ENCODE measurements at places on chromosomes 2 and 18.

DNA sequence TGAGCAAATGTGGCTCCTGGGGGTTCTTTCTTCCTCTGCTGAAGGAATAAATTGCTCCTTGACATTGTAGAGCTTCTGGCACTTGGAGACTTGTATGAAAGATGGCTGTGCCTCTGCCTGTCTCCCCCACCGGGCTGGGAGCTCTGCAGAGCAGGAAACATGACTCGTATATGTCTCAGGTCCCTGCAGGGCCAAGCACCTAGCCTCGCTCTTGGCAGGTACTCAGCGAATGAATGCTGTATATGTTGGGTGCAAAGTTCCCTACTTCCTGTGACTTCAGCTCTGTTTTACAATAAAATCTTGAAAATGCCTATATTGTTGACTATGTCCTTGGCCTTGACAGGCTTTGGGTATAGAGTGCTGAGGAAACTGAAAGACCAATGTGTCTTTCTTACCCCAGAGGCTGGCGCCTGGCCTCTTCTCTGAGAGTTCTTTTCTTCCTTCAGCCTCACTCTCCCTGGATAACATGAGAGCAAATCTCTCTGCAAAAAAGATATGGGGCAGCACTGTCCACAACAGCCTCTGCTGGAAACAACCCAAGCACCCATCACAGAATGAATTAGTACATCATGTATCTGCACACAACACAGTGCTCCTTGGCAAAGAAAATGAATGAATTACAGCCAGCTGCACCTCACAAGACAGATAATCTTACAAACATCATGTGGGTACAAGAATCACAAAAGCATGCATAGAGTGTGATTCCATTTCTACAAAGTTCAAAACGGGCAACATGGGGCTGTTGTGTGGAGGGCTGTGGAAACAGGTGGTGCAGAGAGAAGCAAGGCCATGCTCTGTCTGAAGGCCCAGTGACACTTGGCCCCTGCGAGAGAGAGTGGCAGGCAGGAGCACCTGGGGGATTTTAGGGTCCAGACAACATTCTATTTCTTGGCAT is 6.6 kb downstream of the IL1RN start:
- DNase-seq, result no peak

DNA sequence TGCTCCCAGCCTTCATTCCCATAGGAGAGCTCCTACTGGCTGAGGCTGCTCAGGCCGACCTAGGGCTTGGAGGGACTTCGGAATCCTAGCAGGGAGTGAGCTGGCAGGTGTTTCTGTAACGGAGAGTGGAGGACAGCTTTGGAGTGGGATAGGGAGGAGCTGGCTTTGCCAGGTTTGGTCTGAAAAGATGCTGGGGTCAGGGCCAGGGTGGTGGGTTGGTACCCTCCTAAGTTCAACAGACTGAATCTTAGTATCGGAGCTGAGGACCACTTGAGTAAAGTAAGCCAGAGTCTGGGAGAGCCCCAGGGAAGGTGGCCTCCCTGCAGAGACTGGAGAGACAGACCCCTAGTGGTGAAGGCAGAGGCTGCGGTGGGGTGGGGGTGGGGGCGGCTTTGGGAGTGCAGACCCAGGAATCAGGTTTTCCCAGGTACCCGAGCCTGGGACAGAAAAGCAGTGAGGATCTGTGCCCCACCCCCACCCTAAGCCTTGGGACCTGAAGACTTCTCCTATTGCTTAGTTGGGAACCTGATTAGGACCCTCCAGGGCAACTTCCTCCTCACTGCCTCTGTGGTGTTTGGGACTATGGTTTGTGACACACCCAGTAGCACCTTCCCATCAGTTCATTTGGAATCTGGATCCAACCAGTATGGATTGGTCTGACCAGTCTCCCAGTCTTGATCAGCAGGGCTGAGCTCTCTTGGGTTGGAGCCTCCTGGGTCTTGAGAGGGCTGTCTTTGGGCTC is 3.0 kb downstream of the CNNM4 start:
- DNase-seq, result peak; percentile 40

DNA sequence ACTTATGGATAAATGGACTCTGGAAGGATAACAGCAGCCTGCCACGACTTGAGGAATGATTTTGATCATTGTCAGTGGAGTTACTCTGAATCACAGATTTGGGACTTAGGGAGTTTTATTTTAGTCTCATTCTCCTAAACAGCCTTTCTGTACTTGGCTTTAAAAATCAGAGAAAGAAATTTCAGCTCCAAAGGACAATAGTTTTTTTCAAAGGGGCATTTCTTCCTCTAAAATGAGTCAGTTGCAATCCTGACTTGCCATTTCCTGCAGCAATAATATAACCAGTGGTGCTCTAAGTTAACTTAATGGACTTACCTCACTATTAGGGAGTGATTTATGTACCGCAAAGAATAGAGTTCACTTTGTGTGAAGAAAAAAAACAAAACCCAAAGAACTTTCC is 35.1 kb upstream of the MTX2 start:
- DNase-seq, result no peak

DNA sequence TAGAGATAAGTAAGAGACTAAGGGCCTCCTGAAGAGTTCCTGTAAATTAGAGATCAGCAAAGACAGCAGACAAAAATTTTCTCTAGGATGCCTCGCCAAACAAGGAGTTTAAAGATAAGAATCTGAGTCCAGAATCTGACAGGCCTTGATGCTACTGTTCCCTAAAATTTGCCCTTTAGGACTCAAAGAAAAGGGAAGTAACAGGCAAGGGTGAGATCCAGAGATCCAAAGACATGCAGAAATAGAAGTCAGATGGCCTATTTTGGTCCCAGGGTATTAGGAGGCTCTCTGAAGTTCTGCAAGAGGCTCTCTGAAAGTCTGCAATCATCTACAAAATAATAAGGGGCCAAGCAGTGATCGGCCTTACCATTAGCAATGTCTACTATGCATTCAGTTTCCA is 33.0 kb downstream of the GALNT5 start:
- no peak for DNase-seq

DNA sequence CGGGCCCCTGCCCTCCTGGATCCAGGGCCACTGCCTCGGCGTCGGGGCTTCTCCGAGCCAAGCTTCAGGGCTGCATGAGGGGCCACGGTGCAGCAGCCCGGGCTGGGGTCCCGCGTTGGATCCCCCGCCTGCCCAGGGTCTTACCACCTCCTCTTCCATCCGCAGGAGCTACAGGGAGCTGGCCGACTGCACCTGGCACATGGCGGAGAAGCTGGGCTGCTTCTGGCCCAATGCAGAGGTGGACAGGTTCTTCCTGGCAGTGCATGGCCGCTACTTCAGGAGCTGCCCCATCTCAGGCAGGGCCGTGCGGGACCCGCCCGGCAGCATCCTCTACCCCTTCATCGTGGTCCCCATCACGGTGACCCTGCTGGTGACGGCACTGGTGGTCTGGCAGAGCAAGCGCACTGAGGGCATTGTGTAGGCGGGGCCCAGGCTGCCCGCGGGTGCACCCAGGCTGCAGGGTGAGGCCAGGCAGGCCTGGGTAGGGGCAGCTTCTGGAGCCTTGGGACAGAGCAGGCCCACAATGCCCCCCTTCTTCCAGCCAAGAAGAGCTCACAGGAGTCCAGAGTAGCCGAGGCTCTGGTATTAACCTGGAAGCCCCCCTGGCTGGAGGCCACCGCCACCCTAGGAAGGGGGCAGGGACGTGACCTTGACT is 52.1 kb downstream of the RAMP1 start:
- no peak for DNase-seq

DNA sequence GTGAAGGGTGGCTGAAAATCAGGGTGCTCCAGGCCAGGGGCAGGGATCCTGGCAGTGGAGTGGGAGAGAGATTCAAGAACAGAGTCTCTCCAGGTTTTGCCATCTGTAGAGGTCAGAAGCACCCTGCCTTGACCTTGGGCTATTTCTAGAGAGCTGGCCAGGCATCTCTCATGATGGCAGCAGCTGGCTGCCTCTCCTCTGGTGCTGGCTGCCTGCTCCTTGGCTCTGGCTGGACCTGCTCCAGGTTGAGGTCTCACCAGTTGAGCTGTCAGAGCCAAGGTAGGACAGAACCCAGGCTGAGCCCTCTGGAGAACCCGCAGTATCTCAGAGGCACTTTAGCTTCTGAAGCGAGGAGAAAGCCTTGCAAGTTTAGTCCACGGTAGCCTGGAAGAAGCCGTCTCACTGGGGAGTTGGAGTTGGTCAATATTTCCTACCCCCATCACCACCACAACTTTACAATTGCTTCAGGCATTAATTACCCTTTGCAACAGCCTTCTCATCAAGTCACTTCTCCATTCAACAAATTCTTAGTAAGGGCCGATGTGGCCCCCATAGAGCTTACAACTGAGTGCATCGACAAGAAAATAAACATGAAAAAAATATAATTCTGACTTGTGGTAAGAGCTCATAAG is 25.6 kb downstream of the GNLY start:
- no peak for DNase-seq

DNA sequence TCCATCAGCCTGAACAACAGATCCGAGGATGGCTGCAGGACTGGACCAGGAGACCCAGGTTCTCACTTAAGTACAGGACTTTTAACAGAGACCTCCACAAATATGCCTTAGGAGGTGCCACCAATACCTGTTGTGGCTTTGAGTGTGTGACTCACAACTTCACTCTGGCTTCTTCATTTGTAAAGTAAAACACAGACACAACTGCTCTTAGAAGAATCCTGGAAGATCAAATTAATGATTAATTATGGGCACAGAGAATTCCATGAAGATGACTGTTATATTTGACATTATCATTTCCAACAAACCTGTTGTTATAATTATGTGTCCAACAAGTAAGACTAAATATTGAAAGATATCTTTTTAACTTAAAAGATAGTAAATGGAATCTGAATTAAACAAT is 481.4 kb upstream of the KLHL29 start:
- no peak for DNase-seq

DNA sequence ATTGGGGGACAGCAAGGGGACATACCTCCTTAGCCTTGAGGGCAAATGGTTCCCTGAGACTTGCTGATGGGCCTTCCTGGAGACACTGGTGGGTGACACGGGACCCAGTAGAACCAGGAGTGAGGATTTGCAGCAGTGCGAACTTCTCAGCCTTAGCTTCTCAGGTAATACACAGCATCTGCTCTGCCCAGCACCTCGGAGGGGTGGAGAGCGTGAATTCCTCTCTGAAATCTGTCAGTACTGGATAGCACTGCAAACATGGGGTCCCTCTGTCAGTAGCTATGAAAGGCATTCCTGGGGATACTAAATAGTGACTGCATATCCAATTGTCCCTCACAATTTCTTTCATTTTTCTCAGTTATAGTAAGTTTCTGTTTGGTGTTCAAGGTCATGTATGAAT is 151.7 kb downstream of the GBX2 start:
- DNase-seq, result no peak

GRCh38 chr2:85748039-85748734 is 5.6 kb upstream of the ATOH8 start:
- DNase-seq, result peak; percentile 25

- peak; percentile 38 for DNase-seq
These were observed 59.1 kb downstream of the MRPL33 start for GRCh38 chr2:27830656-27831055.

DNA sequence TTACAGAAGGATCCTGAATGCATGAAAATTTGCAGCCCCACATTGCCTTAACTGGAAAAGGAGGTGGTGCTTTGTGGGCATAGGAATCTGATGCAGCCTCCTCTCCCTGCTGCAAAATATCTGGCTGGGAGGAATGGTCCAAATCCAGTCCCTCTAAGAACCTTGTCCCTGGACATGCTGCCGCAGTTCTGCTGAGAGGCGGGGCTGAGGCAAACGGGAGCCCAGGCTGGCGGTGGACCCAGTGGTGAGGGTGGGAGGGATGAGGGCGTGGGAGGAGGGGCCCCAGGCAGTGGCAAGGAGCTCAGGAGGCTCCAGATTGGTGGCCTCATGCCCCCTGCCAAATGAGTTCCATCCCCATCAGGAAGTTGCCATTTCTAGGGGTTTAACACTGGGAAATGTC is 36.2 kb downstream of the ZAP70 start:
- DNase-seq, result no peak

DNA sequence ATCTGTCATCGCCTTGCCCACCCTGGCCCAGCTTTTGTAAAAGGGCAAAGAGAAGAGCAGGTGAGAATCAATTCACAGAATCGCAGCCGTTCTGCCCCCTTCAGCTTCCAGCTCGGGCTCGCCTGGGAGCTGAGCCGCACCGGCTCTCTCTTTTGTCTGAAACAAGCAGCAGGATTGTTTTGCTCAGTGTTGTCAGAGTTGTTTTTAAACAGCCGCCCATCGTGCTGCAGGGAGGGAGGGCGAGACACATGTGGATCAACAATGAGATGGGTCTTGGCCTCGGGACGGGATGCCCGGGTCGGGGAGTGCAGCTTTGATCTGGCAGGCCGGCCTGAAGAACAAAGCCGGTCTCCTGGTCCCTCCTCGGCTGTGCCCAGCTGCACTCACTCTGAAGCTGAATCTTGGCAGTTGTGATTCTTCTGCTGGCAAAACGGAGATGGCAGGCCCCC is 39.7 kb upstream of the HDAC4 start:
- DNase-seq, result no peak

GRCh38 chr18:42486271-42486670 is 531.2 kb downstream of the PIK3C3 start:
- no peak for DNase-seq

GRCh38 chr2:69279211-69279610 is 107.8 kb downstream of the GFPT1 start:
- no peak for DNase-seq

- no peak for DNase-seq
These were observed 117.0 kb downstream of the ZBTB7C start for GRCh38 chr18:48292229-48292628.

- DNase-seq, result no peak
These were observed 230.1 kb upstream of the CCDC150 start for GRCh38 chr2:196409376-196409775.

DNA sequence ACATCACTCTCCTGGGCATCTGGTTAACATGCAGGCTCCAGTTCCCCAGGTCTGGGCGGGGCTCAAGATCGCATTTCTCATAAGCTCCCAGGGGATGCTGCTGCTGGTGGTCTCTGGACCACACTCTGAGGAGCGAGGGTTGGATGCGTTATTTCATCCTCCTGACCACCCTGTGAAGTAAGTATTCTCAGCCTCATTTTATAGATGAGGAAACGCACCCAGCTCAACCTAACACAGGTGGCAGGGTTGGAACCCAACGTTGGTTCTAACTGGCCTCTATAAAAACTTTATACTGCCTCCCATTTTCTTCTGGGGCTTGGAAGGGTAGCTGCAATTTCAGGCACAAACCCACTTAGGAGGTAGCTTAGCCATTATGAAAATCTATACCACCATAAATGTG is 120.5 kb downstream of the FAM210A start:
- no peak for DNase-seq

DNA sequence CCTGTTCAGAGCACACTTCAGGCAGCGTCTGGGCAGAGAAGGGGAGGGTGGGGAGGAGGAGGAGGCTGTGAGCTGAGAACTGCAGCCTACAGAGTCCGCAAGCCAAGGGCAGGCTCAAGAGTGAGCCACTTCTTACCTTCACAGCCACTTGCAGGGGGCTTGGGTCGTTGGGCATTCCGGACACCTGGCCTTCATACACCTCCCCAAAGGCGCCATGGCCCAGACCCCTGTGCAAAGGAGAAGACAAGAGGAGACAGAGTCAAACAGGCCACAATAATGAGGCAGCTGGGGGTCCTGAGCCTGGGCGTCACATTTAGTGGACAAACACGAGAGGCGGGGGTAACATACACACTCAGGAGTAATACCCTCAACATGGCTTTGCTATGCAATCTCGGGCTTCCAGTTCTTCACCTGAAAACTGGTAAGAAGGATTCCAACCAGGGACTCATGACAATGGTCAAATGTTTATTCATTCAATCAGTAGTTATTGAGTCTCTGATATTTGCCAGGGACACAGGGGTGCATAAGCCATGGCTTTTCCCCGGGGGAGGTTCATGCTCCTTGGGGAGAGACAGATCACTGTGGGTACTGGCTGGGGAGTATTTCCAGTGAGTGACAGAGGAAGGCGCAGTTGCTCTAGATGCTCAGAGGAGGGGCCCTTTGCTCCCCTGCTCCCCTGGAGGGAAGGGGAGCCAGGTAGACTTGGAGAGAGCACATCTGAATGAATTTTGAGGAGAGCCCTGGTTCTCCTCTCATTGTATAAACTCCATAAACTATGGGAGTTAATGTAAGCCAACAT is 107.4 kb downstream of the CLIP4 start:
- DNase-seq, result no peak
